ENCODE measurements at places on chromosomes 16 and 17. TPM values are rescaled to one million over a fixed set of nuclear protein-coding genes. Genes with fewer than 3 reads are reported as not detected.

VEZF1 gene
- total RNA-seq = 48.3 TPM

ACSM2A gene
- not detected for total RNA-seq

TEX14 gene
- total RNA-seq = 0.33 TPM

MYLK3 gene
- total RNA-seq = 0.03 TPM

DHRS7C gene
- total RNA-seq = not detected

C17orf78 gene
- total RNA-seq = not detected

CSH1 gene
- not detected for total RNA-seq

IL21R gene
- 0.03 TPM for total RNA-seq

C1QL1 gene
- 35.0 TPM for total RNA-seq

KRT34 gene
- total RNA-seq = 0.49 TPM

HSD17B1 gene
- total RNA-seq = 1.5 TPM

SP2 gene
- 18.1 TPM for total RNA-seq

RDM1 gene
- 3.4 TPM for total RNA-seq

FBXO39 gene
- total RNA-seq = not detected

OR1A1 gene
- total RNA-seq = not detected

LMF1 gene
- total RNA-seq = 7.0 TPM

HOXB13 gene
- total RNA-seq = 2.1 TPM

BCKDK gene
- total RNA-seq = 58.9 TPM

NSMCE1 gene
- 60.7 TPM for total RNA-seq

NOTUM gene
- total RNA-seq = 0.33 TPM

MGAT5B gene
- total RNA-seq = 20.3 TPM

LLGL1 gene
- total RNA-seq = 16.9 TPM

ABCC11 gene
- 0.06 TPM for total RNA-seq

All from A549 treated with AZD2906 at 1 μM for 4 hours (cell line).